ENCODE measurements at places on chromosomes 5 and 9.
A peak's percentile ranks its signal among the peaks of the same experiment; 100 is the strongest.

DNA sequence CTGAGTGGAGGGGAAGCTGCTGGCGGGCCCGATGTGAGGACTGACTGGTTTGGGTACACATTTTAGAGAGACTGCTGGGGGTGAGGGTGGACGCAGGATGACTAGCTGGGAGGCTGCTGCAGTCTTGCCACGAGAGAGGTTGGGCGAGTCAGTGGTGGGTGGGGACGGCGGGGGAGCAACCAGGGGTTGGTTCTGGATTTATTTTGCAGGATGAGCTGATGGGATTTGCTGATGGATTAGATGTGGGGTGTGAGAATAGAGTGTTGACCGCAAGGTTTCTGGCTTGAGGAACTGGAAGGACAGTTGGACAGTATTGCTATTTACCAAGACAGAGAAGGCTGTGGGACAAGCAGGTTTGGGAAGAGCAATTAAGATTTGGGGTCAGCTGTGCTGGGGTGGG, 5.8 kb upstream of the NDST1 start:
- no peak for DNase-seq

DNA sequence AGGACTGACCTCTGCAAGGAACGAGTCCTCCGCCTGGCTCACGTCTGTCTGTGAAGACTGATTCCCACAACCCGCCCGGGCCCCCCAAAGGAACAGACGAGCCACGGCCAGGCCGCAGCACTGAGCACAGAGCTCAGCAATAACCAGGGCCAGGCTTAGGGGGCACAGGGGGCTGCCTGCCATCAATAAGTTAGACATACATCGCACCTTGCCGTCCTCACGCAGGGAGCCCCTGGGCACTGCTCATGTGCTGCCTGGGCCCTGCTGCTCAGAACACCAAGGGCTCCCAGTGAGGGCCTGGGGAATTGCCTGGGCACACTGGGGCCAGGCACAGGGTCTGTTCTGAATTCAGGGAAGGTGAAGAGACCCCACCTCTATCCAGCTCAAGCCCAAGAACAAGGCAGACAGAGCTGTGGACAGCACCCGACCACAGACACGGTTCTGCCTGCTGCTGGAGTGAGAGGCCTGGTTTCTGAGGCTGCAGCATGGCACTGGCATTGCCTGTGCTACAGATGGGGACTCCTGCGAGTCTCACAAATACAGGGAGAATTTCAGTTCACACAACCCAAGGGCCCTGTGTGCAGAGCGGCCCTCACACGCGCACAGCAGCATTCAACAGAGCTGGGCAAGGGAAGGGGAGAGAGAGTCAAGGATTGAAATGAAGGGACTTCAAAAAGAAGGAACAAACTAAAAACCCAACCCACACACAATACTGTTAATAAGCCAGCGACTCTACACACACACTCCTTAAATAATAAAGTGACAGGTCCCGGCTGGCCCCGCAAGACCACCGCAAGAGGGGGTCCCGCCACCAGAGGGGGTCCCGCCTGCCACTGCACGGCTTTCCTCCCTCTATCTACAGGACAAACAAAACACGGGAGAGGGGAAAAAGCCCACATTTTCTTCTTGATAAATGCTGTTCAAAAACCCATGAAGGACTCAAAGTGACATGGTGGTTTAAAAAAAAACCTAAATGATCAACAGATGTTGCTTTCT, 32.0 kb downstream of the PRRT1B start:
- DNase-seq: no peak

- no peak for DNase-seq
Observed at GRCh38 chr9:34256987-34257585, 72.0 kb downstream of the KIF24 start.

DNA sequence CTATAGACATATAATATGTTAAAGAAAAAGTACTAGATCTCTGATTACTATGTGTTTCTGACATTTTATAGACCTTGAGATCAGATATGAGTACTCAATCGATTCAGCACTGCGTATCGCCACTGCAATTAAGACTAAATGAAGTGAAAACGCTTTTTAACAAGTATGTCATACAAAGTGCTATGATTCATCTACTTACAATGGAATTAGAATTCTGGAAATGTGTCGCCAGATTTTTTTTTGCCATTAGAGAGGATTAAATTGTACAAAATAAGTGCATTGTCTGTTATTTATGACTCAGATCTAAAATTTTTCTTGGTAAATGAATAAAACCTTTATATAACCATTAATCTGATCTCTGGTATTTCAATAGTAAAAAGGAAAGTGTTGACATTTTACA, 20.0 kb upstream of the AGGF1 start:
- no peak for DNase-seq

GRCh38 chr9:27394154-27394825, 97.3 kb upstream of the EQTN start:
- no peak for DNase-seq

- DNase-seq: no peak
Observed at GRCh38 chr9:114583371-114584155, 4.0 kb upstream of the ATP6V1G1 start.

GRCh38 chr9:116165912-116166311, 12.3 kb downstream of the PAPPA start:
- no peak for DNase-seq

GRCh38 chr5:85441156-85441555, 1056.5 kb upstream of the EDIL3 start:
- DNase-seq: no peak

- DNase-seq: no peak
Observed at GRCh38 chr9:124863371-124863871, 1.5 kb downstream of the ARPC5L start.

- DNase-seq: no peak
Observed at GRCh38 chr5:174383210-174384167, 338.0 kb downstream of the NSG2 start.

GRCh38 chr5:97471951-97472350, 288.9 kb upstream of the RIOK2 start:
- DNase-seq: no peak

DNA sequence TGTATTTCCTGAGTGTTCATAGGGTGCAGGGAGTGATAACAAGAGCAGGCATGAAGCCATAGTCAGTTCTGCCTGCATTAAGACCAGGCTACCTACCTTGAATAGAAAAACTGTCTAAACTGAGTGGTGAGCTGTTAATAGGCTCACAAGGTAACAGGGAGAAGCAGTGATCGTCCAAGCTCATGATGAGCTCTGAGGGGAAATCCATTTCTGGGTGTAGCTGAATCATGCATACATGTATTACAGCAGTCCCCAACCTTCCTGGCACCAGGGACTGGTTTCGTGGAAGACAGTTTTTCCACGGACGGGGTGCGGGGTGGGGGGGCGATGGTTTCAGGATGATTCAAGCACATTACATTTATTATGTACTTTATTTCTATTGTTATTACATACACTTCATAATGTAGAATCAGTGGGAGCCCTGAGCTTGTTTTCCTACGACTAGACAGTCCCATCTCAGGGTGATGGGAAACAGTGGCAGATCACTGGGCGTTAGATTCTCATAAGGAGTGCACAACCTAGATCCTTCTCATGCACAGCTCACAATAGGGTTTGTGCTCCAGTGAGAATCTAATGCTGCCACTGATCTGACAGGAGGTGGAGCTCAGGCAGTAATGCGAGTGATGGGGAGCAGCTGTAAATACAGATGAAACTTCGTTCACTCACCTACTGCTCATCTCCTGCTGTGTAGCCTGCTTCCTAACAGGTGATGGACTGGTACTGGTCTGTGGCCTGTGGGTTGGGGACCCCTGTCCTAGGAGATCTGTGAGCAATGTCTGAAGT, 100.0 kb upstream of the IL6ST start:
- DNase-seq: no peak

DNA sequence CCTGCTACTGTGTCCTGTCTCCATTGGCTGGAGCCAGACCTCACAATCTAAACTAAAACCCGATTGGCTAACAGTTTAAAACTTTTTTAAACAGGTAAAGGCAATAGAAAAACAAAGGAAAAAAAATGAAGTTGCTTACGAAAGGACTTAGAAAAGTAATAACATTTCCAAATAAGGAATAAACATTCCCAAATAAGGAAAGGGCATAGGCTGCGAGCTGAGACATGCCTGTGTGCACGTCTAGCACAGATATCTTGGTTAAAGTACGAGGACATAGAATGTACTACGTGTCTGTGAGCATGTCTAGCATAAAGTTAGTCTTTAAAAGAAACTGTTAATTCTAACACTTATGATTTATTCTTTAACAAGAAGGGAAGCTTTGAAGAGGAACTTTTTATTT, 15.3 kb upstream of the FAM120A start:
- no peak for DNase-seq

- DNase-seq: no peak
Observed at GRCh38 chr5:52452098-52452497, 335.6 kb upstream of the ITGA1 start.

- DNase-seq: no peak
Observed at GRCh38 chr5:109365653-109366052, 44.1 kb downstream of the PJA2 start.

- no peak for DNase-seq
Observed at GRCh38 chr5:179435181-179435580, 89.9 kb upstream of the ADAMTS2 start.

- DNase-seq: no peak
Observed at GRCh38 chr5:172402531-172403188, 51.7 kb downstream of the SH3PXD2B start.

GRCh38 chr9:135242406-135242805, 154.9 kb downstream of the OLFM1 start:
- DNase-seq: no peak

GRCh38 chr5:43204958-43205357, 12.9 kb downstream of the NIM1K start:
- DNase-seq: no peak

DNA sequence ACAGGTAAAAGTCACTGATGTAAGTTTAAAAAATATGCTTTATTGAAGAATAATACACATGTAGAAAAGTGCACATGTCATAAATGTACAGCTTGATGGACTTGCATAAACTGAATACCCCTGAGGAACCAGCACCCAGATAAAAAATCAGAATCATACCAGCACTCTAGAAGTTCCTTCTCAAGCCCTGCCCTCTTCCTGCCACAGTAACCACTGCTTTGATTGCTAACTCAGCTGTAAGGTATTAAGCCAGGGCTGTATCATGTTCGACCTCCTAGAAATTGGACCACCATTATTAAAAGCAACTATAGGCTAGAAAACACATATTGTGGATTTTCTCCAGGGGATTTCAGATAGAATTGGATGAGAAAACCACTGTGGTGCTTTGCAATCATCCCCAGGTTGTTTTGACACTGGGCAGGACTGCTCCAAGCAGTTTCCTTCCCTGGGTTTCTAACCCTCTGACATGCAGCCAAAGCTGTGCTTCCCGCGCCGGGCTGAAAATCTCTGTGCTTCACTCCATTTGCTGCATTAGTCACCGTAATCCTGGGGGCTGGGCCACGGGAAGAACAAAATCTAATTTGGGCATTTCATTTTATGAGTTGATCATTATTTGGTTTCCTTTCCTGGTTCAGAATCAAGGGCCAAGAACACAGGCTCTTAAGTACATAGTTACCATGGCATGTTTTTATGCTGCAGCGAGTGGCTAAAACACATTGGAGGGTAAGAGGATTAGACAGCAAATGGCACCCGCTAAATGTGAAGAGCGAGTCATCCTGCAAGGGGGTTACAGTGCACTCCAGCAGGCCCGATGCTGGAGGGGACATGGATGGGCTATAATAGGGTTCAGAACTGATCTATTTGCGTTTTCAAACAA, 139.4 kb upstream of the IL12B start:
- peak; percentile 46 for DNase-seq

DNA sequence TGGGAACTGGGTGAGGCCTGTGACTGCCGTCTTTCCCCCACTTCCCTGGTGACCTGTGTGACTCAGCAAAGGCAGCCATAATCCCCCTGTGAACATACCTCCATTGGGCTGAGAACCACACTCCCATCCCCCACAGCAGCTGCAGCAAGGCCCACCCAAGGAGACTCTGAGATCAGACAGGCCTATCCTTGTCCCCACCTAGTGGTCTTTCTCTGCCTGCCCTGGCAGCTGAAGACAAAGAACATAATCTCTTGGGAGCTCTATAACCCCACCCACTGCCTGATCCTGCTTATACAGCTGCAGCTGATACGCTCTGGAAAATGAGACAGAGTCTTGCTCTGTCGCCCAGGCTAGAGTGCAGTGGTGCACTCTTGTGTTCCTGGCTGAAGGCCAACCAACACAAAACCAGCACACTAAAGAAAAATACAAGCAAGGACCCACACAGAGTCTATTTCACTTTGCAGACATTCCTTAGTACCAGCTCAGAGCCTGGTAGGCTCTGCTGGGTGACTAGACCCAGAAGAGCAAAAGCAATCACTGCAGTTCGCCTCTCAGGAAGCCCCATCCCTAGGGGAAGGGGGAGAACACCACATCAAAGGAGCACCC, 106.7 kb downstream of the MCTP1 start:
- DNase-seq: no peak

GRCh38 chr5:96087939-96088338, 126.3 kb upstream of the ELL2 start:
- DNase-seq: no peak

DNA sequence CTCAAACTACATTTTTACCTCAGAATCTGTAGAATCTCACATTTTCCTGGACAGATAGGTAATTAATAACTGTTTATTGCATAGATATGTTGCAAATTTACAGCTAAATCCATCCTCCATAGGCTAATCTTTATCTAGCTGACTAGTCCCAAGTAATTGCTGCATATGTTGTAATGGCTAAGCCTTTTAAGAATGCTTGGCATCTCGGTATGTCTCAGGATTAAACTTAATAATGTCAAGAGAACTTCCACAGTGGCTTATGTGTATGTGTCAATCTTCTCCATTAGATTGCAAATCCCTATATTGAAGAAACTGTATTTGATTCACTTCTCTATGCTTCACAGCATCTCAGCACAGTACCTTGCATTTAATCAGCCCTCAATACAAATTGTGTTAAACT, 131.9 kb downstream of the PRDM9 start:
- DNase-seq: no peak

DNA sequence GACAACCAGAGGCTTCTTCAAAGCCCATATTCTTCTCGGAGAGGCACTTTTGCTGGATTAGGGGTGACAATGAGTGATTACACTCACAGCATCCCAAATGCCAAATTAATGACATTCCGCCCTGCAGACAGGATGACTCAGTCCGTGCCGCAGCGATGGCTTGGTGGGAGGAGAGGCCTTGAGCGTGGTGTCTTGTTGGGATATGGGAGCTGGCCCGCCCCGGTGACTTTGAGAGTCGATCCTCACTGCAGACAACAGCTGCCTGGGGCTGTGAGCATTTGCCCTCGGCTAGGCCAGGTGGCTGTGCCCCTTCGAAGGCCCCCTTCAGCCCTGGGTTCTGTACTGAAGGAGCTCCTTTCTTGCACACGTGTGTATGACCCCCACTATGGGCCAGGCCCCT, 29.8 kb downstream of the OLFM1 start:
- DNase-seq: no peak

GRCh38 chr9:6188466-6188865, 27.1 kb upstream of the IL33 start:
- no peak for DNase-seq

Data from CD4-positive, alpha-beta T cell treated with Interleukin-6 at 100 ng/mL for 8 hours (primary cell).